ENCODE measurements at places on chromosomes 6 and 20.

DNA sequence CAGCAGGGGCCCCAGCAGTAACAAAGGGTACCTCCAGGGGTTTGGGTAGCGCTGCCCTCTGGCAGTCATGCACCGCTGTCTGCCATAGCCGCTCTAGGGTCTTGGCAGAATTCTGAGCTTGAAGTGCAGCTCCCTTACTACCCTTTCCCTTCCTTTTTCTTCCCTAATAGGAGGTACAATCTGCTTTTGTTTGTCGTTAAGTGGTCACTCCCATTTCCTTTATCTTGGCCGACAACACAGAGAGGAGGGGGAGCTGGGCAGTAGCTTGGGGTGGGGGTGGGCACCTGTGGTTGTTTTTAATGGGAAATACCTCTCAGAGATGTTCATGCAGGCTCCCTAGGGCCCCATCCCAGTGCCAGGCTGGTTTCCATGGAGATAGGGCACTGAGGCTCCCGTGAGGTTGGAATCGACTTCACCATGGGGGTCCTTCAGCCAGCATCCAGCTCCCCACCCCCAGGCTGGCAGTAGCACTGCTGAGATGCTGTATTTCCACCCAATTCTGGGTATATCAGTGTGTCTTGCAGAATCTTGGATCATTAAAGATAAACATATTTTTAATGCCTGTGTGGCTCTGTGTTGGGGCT is 18.6 kb downstream of the CCDC167 start:
- DNase-seq = no peak

- DNase-seq = no peak
These were observed 44.8 kb upstream of the CTAGE9 start for GRCh38 chr6:131755597-131755996.

GRCh38 chr6:154229786-154230185 is 126.8 kb downstream of the IPCEF1 start:
- no peak for DNase-seq

DNA sequence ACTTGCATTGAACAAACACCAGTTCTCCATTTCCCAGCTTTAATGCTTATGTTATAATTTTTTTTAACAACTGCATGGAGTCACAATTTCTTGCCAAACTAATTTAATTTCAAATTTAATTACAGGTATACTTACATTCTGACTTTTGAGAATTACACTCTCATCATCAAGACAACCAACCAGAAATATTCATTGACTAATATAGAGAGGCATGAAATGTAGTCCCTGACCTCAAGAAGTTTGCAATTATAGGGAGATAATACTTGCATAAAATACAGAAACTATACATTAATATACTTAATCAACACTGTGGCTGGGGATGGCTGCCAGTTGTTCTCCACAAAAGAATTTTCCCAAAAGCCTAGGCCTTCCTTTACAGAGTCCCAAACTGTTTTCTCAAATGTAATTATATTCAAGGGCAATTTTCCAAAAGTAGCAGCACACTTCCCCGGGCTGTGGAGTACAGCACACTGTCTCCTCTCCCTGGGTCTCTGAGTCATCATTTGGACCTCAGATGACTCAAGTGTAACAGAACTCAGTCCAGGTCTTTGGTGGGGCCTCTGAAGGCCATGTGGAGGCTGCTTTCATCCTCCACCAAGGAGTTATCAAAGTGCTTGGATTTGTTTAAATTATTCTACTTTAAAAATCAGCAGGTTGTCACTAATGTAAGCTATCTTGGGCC is 114.1 kb downstream of the KIF16B start:
- no peak for DNase-seq

DNA sequence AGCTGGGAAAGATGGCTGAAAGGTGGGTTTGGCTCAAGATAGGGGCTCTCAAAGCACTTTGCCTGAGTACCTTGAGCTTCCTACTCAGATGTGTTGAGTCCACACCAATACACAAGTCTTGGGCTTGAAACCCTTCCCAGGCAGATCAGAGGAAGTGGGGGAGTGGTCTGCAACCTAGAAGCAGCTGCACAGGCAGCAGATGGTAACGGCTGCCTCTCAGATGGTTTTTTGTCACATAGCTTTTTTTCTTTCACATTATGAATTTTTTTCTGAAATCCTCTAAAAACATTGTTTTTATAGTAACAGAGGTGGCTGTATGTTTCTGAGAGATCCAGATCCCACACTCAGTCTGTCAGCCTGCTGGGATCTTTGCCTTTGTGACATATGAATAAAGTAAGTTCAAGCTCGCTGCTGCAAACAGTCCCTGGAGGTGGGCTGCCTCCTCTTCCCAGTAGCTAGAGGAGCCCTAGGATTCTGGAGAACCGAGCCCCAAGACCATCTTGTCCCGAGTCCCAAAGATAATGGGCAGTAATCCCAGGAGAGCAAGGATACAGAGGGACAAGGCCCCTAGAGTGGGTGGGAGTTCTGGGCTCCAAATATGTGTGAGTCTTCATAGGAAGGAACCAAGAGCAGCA is 97.1 kb upstream of the TOP1 start:
- no peak for DNase-seq

- DNase-seq = no peak
These were observed 9.4 kb downstream of the RAB5IF start for GRCh38 chr20:36614781-36615557.

DNA sequence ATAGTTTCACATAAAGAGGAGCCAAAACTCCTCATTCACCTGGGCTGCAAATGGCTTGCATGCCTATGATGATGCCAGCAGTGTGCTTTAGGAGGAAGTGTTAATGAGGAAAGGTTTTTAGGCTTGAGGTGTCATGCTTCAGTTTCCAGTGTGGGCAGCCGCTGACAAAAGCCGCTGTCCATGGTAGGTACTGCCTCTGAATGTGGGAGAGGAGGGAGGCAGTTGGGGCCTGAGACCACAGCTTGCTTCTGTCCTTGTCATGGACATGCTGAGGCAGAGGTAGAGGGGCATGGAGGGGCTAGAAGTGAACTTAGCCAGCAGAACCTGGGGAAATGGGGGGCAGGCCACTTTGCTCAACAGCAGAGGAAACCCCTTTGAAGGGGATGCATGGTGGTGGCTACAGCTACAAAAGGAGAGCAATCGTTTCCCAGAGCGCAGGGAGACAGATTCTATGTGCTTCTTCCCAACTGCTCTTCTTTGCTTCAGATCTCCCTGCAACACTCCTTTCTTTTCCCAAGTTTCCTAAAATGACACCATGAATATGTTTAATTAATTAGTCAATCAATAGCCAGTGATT is 372.1 kb upstream of the CNR1 start:
- no peak for DNase-seq

- DNase-seq = no peak
These were observed 55.6 kb downstream of the GOPC start for GRCh38 chr6:117546674-117547073.

- DNase-seq = no peak
These were observed 30.7 kb downstream of the CBLN4 start for GRCh38 chr20:55974491-55975202.

DNA sequence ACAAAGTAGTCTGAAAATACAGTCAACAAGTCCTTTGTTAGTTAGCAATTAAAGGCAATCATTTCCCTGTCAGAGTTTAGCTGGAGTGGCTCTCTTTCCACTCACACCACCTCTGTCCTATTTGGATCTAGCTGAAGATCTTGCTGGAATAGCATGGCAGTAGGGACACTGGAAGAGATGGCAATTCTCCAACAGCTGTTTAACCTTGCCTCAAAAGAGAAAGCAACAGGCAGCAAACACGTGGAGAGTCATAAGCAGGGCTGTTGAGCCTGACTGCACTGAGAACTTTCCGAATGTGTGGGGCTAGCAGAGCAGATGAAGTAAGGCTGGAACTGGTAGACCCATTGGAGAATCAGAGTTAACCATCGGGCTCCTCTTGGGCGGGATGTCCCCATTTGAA is 38.0 kb upstream of the PRSS35 start:
- no peak for DNase-seq

DNA sequence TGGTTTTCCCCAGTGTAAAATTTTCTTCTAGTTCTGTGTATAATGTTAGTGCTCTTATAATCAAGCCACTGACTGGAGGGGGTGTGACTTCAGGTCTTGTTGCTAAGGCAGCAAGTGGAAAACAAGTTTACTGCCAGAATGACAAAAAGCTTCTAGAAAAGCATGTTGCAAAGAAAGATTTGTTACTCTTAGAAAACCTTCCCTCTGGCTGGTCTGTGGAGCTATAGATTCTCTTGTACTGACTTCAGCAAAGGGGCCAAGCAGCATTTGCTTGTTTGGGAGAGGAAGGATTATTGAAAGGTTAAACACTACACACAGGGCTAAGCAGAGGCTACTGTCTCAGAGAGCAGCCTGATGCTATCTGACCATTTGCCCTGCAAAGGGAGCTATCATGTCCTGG is 288.8 kb downstream of the BTBD9 start:
- no peak for DNase-seq

DNA sequence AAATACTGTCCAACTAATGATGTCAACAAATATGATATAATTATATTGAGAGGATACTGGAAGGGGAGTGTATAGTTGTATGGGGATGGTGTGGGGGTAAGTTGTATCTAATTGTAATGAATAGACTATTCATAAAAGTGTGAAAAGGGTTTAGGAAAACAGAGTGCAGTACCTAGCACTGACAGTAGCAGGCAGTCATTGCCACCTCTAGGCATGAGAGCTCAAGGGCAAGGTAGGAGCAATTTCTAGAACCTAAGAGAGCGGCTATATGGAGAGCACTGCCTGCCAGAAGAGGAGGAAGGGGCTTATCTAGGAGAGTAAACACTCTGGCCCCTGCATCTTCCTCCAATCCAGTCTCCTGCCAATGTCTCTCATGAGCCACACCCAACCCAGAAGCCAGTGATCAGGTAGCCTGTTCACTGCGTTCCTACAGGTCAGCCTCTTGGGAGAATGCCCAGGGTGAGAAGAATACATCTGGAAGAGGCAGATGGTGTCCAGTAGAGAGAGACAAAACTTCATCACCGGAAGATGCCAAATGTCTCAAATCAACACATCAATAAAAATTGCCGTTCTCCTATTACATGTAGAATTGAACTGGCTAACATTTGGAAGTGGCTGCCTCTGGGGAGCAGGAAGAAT is 200.0 kb downstream of the LY86 start:
- no peak for DNase-seq

DNA sequence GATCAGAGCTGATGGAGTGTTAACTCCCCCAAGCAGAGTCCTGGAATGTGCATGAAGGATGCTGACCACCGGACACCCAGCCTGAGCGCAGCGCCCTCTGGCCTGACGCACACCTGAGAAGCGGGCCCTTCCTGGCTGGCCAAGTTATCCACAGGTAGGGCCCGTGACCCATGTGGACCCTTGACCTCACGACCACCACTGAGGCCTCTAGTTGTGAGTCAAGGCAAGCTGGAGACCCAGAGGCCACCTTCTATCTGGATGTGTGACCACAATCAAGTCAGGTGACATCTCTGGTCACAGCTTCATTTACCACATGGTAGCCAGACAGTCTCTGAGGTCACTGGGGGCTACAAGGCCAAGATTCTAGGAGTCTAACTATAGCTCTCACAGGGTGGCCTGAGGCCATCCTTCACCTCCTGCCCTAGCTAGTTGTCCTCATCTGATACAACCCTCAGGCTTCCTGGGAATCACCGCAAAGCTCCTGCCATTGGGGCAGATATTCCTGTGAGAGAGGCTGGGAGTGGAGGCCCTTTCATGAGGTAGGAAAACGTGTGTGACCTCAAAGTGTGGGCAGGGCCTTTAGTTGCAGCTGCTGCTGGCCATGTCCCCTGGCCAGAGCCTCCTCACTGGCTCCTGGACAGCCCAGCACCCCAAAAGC is 53.1 kb downstream of the DSTN start:
- no peak for DNase-seq

DNA sequence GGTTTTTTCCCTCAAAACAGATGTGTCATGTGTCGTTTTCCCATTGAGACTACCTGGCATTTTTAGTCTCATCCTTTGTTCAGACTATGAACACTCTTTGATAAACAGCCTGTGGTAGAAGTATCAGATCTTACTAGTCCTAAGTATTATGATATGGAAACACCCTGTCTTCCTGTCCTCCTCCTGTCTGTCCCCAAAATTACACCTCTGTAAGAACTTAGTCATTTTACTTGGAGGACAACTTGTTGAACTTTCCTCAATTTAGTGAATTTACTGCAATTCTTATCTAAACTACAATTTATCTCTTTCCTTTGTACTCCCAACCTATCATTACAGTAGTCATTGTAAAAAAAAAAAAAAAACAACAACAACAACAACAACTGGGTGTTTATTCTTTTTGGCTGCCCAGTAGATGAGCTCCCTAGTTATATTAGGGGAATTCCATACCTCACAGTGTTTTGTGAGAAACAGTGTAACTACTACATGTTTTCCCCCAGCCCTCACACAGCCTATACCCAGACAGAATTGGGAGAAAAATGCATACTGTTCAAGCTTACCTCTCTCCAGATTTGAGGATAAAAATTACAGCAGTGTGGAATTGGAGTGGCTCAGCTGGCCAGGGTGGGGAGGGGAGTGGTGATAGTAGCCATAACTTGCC is 18.5 kb upstream of the ERVFRD-1 start:
- no peak for DNase-seq

DNA sequence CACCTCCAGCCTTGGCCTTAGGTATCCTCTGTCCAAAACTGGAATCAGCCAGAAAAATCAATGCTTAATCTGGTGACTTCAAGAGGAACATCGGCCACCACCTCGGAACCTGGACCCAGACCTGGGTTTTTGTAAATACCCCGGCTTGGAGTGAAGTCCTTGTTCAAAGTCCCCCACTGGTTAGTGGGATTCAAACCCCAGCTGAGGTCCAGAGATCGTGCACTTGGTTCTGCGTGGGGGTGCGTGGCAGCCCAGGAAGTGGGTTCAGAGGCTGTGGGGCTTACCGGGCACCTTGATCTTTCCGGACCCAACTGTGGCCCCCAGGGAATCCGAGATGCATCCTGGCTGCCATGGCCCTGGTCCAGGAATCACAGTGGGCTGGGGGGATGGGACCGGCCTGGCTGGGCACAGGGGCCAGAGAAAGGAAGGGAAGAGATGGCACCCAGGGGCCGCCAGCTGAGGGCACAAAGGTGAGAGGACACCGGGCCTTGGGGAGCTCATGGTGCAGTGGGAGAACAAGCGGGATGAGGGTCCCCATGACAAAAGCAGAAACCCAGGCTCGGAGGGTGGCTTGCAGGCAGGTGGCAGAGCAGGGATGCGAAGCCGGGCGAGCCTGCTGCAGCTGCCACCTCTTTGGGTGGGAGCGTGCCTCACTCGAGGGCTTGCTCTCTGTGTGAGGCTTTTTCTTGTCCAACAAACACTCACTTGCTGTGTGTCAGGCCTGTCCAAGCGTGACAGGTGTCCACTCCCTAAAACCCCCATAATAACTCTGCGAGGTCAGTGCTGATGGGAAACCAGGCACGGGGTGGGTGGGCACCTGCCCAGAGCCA is 27.7 kb downstream of the ZBP1 start:
- DNase-seq = no peak

DNA sequence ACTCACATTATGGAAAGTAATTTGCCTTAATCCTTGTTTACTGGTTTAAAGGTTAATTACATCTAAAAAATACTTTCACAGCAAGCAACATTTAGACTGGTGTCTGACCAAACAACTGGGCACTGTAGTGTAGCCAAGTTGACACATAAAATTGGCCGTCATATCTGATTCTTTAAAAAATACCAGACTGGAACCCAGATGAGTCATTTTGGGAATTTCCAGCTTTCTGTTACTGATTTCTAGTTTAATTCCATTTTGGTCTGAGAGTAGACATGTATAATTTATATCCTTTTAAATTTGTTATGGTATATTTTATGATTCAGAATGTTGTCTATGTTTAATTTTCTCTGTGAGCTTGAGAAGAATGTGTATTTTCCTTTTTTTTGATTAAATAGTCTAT is 44.1 kb downstream of the SCP2D1 start:
- no peak for DNase-seq

All from activated T-helper 1 cell treated with Interleukin-2 at 50 U/mL for 16 hours (primary cell).